ENCODE measurements at places on chromosomes 3 and 15. TPM values are rescaled to one million over a fixed set of nuclear protein-coding genes. Genes with fewer than 3 reads are reported as not detected.

Gene KIF7
- total RNA-seq = 14.0 TPM

Gene CSTA
- total RNA-seq = not detected

Gene CTXN2
- total RNA-seq = not detected

Gene SPINK8
- not detected for total RNA-seq

Gene IL5RA
- not detected for total RNA-seq

Gene PCNP
- 192 TPM for total RNA-seq

Gene HGD
- total RNA-seq = not detected

Gene CADM2
- 20.2 TPM for total RNA-seq

Gene SLITRK3
- total RNA-seq = 3.4 TPM

Gene CELSR3
- 26.7 TPM for total RNA-seq

Gene NECTIN3
- 52.2 TPM for total RNA-seq

Gene TGM5
- total RNA-seq = not detected

Gene EPB42
- total RNA-seq = not detected

Gene SLC30A4
- not detected for total RNA-seq

Gene NR2F2
- not detected for total RNA-seq

Gene CCR1
- not detected for total RNA-seq

Gene GREM1
- total RNA-seq = 0.57 TPM

Gene RAB8B
- 47.8 TPM for total RNA-seq

Gene RHOV
- 2.7 TPM for total RNA-seq

Gene NCBP2
- total RNA-seq = 96.7 TPM

Gene C3orf70
- total RNA-seq = 1.8 TPM

Gene TUBGCP5
- 12.5 TPM for total RNA-seq

Gene CDHR4
- total RNA-seq = 0.50 TPM

Gene CTXND1
- total RNA-seq = not detected

Gene ANKRD63
- total RNA-seq = 0.26 TPM

Gene ATP6V1A
- total RNA-seq = 90.4 TPM

Gene CRTAP
- 159 TPM for total RNA-seq

Gene SPATA12
- 0.19 TPM for total RNA-seq

Gene LNP1
- total RNA-seq = 8.7 TPM

Gene ZNF774
- 2.3 TPM for total RNA-seq

Gene KLHL18
- total RNA-seq = 31.7 TPM

Gene RASL12
- 10.3 TPM for total RNA-seq

Gene C3orf33
- total RNA-seq = 2.4 TPM

Gene TMOD2
- total RNA-seq = 4.9 TPM

Gene DUOX1
- total RNA-seq = 0.84 TPM

Gene WDR76
- 19.6 TPM for total RNA-seq

Gene CD80
- not detected for total RNA-seq

Gene FAM219B
- 56.1 TPM for total RNA-seq

Gene UPK1B
- total RNA-seq = 0.67 TPM

Gene OR5K2
- total RNA-seq = not detected

Gene RAB7A
- total RNA-seq = 185 TPM

Gene SAMD7
- not detected for total RNA-seq

Gene DISP2
- total RNA-seq = 3.4 TPM

Gene HRH1
- not detected for total RNA-seq

Gene GABRA5
- 15.0 TPM for total RNA-seq

Gene ZNF770
- total RNA-seq = 121 TPM

Gene TM4SF1
- 0.26 TPM for total RNA-seq

Gene GABRG3
- total RNA-seq = 0.80 TPM

Gene MYEF2
- total RNA-seq = 78.2 TPM

Gene MINAR1
- 0.67 TPM for total RNA-seq

Gene NRROS
- total RNA-seq = 5.3 TPM

Gene RBP2
- total RNA-seq = not detected

Gene CSPG5
- total RNA-seq = 7.4 TPM

Gene ALDH1A3
- total RNA-seq = 5.7 TPM

Gene GUCA1C
- total RNA-seq = not detected

Gene LRRC31
- total RNA-seq = not detected

Gene SENP8
- 3.6 TPM for total RNA-seq

Gene CHRD
- total RNA-seq = 0.63 TPM

Gene UMPS
- total RNA-seq = 59.0 TPM
